Breast epithelium (tissue), 4 donors: ENCODE measurements at places on chromosomes 16 and 17.

DNA sequence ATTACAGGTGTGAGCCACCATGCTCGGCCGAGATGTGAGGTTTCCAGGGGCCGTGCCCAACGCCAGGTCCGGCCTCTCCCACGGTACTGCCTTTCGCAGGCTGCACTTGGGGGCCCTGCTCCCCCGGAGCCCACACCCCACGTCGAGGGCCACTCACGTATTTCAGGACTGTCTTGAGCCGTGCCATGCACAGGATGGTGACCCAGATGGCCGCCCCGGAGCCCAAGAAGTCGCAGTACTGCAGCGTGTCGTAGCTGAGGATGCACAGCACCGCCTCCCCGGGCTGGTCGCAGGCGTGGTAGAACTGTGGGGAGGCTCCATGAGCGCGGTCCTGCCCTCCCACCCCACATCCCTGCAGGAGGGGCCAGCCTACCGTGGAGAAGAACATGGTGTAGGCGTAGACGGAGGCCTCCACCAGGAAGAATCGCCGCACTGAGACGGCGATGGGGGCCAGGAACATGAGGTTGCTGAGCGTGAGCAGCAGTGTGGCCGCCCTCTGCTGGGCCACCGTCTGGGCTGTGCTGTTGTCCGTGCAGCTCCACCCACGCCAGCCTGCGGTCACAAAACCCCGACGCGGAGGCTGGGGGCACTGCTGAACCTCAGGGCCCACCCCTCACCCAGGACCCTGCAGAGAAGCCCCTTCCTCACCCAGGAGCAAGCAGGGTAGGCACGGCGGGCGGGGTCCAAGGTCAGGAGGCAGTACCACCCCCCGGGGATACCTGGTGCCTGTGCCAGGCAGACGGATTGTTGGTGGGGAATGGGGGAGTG is 3.7 kb upstream of the MRPL28 start:
- no peak for DNase-seq

- peak; percentile 70 for DNase-seq
Measured at GRCh38 chr17:80855948-80856862, 135.4 kb upstream of the CHMP6 start.

GRCh38 chr17:78993241-78993956 is 13.7 kb upstream of the LGALS3BP start:
- DNase-seq, result peak; percentile 65

DNA sequence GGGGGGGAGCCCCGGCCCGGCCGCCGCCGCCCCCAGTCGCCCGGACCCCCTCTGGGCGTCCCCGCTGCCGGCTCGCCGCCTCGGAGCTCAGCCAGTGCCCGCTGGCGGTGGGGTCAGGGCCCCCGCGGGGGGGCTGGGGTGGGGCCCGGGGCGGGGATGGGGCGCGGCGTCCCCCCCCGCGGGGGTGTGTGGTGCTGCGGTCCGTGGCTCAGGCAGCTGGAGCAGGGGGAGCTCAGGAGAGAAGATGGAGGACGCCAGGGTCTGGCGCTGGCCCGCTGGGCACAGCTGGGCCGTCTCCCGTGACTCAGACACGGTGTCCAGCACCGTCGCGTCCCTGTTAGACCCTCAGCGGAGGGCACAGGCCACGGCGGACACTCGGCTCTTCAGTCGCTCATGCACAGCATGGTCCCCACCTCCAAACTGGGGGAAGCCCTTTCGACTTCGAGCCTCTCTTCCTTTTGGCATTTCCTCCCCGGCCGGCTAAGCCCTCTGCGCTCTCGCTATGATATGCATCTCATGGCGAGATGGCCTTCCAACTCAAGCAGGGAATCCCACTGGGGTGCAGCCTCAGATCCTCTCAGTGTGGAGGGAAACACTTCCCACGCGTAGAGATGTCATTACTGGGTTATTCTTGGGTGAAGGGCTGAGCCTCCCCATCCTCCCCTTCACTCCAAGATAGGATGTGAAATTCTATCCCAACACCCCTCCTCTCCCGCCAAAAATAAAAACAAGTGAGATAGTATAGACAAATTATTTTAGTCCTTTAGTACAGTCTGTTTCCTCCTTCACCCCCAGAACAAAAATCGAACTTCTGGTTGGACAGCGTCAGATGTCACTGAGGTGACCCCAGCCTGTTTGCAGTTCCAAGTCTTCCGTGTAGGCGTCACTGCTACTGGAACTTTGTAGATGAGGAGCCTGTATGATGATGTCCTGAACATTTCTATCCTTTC is 522 bp upstream of the VEZF1 start:
- peak; percentile 66 for DNase-seq

DNA sequence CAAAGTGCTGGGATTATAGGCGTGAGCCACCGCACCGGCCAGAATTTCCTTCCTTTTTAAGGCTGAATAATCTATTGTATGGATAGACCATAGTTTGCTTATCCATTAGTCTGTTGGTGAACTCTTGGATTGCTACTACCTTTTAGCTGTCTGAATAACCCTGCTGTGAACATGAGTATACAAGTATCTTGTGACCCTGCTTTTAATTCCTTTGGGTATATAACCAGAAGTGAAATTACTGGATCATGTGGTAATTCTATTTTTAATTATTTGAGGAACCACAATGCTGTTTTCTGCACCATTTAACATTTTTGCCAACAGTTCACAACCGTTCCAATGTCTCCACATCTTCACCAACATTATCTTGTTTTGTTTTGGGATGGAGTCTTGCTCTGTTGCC is 4.6 kb upstream of the OTOA start:
- no peak for DNase-seq

GRCh38 chr16:65523283-65523944 is 401.6 kb upstream of the CDH11 start:
- no peak for DNase-seq
